NCI-H2081 treated with DMSO at 0.1 percent for 48 hours (cell line): ENCODE measurements at places on chromosomes 13 and 19.

DNA sequence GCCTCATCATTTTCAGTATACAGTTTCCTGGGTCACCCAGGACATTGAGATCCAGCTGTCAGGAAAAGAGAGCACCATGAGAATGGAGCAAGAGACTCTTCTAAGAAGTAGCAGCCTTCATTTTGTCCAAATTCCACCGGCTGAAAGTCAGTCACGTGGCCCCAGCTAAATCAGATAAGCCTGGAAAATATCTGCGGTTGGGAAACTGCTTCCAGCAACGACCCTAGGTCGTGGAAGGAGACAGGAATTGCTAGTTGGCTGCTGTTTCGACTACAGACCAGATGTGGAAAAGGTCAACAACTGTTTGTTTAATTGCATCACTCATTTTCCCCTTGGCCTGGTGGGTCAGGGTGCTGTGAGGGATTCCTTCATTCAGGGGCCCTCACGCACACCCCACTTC is 107.0 kb downstream of the ZNF536 start:
- DNase-seq: no peak

- DNase-seq: no peak
These were observed 5.7 kb upstream of the FOXO1 start for GRCh38 chr13:40671956-40672764.

DNA sequence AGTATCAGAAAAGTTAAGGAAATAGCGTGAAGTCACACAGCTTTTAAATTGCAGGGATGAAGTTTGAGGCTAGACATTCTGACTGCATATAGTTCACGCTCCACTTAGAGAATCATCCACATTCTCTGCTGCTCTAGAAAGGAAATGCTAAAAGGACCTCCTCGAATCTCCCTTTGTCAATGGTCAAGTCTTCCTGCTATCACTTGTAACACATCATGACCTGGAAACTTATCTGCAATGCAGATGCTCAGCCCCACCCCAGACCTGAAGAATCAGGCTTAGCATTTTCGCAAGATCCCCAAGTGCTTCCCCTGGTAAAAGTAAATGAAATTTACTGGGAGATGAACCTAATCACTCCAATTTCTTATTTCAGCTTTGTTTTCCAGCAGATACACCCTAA is 372.1 kb downstream of the LIG4 start:
- DNase-seq: no peak

- DNase-seq: no peak
These were observed 2.3 kb downstream of the MIDN start for GRCh38 chr19:1250437-1251260.

DNA sequence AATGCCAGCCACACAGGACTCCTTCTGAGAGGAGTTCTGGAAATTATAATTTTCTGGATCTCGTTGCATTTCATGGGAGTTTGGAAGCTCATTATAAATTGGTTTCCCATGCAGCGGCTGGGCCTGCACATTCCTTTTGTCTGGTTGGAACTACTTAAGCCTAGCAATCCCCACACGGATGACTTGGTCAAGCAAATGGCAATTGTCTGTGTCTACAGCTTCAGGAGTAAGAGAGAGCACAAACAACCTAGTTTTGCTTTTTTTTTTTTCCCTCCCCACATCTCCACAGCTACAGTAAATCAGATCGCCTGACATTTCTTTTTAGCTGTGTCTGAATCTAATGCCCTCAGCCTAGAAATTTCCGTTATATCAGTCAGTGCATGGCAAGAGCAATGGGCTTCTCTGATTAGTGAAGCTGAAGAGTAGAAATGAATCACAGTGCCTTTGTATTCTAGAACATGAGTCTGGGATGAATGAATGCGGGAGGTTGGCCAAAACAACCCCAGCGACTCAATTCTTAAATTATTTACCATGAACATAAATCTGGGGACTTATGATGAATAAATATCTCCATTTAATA is 15.1 kb downstream of the PCDH8 start:
- no peak for DNase-seq

GRCh38 chr13:41788552-41788951 is 172.4 kb downstream of the VWA8 start:
- DNase-seq: no peak

DNA sequence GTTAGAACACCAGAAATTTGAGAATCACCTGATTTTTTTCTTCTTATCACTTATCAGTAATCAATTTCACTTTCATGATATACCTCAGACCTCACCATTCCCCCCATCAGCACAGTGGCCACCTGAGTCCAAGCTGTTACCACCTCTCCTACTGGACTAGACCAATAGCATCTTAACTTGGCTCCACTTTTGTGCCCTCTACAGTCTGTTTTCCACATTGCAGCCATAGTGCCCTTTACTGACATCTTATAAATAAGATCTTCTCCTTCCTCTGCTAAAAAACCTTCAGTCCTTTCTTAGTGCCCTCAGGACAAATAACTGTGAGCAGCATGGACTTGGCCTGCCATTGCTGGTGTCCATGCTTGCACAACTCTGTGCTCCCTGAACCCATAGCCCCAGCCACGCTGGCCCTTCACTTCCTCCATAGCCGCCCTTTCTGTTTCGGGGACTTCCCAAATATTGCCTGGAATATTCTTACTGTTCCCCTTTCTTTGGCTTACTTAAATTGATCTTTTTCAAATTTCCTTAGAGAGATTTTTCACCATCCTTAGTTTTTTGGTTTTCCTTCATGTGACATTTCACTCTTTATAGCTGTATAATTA is 380.8 kb downstream of the LMO7 start:
- no peak for DNase-seq

GRCh38 chr19:30312582-30313352 is 59.4 kb upstream of the ZNF536 start:
- DNase-seq: no peak

- DNase-seq: no peak
These were observed 9.8 kb upstream of the MZF1 start for GRCh38 chr19:58582985-58583384.

DNA sequence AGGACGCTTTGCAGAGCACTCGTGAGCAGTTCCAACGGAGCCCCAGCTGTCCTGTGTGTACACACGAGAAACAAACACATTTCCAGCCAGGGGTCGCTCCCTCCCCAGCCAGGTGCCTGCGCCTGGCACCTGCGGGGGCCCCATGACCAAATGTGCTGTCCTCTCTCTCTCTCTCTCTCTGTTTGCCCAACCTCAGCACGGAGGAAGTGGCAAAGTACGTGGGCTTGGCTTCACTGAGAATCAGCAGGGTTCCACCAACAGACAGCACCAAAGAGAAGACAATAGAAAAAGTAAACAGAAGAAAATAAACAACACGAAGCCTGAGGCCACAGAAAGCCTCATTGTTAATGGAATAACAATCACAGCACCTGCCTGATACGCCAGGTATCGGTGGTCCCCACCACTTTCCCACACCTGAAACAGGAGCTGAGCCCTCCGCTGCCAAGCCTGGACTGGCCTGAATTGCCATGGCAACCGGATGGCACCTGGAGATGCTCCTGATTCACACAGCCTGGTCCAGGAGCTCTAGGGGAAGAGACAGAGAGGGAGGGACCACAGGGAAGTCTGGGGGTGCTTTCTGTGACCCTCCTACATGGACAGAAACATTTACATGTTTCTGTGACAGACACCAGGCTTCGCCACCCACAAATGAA is 103.9 kb upstream of the CACNA1A start:
- peak; percentile 96 for DNase-seq

- no peak for DNase-seq
These were observed 17.1 kb downstream of the COL4A2 start for GRCh38 chr13:110324026-110324749.

GRCh38 chr13:71606818-71607217 is 260.2 kb downstream of the DACH1 start:
- DNase-seq: no peak

- no peak for DNase-seq
These were observed 4.1 kb upstream of the CIRBP start for GRCh38 chr19:1264801-1265614.

DNA sequence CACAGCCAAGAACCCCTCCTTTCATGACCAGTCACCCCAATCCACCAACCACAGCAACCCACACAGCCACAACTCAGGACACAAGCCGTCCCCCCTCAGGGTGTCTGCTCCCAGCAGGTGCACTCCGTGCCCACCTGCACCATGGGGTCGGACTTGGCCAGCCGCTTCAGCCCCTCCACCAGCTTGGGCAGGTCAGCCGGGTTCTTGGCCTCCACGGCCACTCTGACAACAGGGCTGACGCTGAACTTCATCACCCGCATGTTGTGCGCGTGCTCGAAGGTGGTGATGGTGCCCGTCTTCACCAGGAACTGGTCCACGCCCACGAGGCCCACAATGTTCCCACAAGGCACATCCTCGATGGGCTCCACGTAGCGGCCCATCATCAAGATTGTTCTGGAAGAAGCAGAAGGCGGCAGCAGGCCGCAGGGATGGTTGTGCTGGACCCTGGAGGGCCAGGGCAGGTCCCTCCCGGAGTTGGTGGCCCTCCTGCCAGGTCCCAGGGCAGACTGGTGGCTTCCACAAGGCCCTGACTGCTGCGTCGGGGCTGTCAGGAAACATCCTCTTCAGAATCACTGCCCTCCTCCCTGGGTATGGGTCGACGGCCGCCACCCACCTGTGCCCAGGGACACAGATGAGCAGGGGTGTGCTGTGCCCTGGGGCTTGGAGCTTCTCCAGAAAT is 5.5 kb downstream of the EEF2 start:
- DNase-seq: no peak

DNA sequence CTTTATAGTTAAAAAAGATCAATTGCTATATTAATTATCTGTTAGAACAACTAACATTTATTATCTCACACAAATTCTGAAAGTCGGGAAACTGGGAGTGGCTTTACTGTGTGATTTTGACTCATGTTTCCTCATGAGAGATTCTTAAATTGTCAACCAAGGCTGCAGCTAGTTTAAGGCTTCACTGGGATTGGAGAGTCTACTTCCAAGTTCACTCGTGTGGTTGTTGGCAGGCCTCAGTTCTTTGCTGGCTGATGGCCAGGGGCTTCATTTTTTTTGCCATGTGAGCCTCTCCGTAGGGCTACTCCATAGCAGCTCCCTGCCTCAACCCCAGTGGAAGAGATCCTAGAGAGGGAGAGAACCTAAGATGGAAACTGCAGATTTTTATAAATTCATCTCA is 24.5 kb upstream of the LPAR6 start:
- no peak for DNase-seq

GRCh38 chr19:32407004-32407992 is 1.7 kb downstream of the DPY19L3 start:
- DNase-seq: no peak

- no peak for DNase-seq
These were observed 33.9 kb downstream of the PCDH17 start for GRCh38 chr13:57665481-57665880.

GRCh38 chr19:8192221-8192820 is 16.8 kb upstream of the CERS4 start:
- DNase-seq: no peak

- DNase-seq: no peak
These were observed 16.9 kb upstream of the CLASRP start for GRCh38 chr19:45021971-45022370.

- DNase-seq: no peak
These were observed 507.8 kb downstream of the TBC1D4 start for GRCh38 chr13:74973935-74974879.

DNA sequence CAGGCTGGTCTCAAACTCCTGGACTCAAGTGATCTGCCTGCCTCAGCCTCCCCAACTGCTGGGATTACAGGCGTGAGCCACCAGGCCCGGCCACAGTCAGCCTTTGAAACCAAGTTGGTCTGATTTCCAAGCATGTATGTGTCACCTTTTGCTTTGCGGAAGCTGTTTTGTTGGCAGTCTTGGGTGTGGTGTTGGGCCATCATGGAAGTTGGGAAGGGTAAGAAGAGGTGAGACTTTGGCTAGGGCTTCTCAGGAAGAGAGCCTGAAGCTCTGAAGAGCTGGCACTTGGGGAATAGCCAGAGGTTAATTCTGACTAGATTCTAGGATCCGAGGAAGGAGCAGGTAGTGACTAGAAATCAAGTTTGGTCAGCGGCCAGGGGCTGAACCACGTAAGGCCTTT is 2.8 kb downstream of the RSPH6A start:
- DNase-seq: no peak

DNA sequence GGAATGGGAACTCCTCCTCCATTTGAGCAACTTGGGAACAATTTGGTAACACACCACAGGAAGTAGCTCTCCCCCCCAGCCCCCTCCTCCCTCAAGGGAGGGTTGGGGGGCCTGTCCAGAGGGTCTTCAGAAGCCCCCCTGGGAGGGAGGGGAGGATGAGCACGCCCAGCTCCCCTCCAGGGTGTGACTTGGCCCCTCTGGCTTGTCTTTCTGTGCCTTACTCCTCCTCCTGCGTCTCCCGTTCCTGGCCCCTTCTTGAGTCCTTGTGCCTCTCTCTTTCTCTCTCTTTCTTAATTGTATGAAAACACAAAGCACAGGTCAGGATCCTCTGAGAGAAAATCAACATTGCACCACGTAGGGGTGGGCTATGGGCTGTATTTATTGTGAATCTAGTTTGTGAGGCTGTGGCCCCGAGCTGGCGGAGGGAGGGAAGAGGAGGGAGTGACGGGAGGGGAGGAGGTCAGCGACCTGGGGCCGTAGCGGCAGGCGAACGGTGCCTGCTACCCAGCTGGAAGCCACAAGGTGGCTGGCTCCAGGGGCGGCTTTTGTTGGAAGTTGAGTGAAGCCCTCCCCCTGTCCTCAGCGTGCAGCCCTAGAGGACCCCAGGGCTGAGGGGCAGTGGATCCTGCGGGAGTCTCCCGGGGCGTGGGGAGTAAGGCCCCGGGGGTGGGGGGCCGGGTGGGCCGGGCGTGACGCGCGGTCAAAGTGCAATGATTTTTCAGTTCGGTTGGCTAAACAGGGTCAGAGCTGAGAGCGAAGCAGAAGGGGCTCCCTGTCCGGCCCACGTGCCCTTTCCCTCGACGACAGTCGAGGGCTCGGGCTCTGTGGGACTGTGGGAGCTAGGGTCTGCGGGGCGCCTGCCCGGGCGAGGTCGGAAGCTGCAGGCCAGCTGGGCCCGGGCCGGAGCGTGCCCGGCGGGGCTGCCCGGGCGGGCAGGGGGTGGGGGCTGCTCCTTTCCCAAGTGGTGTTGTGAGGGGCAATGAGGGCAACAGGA is 6.4 kb downstream of the LYL1 start:
- no peak for DNase-seq

DNA sequence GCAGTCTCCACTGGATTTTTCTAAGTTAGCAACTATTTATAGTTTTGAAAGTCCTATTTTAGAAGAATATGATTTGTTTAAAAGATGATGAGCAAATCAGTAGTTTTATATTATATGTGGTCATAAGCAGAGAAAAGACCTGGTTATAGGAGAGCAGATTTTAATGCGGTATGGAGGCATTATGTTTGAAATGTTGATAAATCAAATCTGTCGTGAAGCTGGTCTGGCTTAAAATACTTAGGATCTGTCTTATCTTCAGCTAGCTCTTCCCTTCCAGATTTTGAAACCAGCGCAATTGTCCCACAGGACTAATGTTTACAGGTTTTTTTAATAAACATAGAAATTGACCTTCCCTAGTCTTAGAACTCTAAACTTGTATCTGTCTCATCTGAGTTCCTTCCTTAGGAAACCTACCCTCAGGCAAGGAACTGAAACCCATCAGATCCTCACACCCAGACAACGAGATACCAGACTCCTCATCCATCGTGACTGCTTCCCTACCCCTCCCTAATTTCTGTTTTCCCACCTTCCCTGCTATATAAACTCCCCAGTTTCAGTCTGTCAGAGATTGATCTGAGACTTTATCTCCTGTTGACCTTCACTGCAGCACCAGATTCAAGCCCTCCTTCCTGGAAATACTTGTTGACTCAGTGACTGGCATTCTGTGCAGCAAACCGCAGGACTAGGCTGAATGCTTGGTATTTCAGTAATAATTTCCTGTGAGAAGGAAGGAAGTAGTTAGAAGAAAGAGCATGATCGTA is 37.8 kb upstream of the CXCL17 start:
- no peak for DNase-seq
